Muscle of arm (tissue), 14 donors: ENCODE measurements at places on chromosomes 2 and 18.

- DNase-seq: no peak
Measured at GRCh38 chr2:168178520-168179324, 68.7 kb downstream of the STK39 start.

DNA sequence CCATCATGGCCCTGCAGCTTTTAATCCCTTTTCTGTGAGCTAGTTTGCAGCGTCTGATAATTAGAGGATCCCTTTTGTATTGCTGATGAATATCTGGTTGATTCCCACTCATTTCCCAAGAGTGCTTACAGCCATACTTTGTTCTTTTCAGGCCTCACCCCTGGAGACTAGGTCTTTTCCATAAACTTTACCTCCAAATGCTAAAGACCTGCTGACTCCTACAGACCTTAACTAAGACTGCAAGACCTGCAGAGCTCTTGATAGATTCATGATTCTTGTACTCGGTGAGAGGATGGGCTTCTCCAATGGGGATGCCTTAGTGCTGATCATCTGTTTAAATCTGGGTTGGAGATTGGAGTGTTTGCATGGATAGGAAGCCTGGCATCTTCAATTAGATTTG is 33.1 kb upstream of the DYNAP start:
- DNase-seq: no peak

- peak; percentile 82 for DNase-seq
Measured at GRCh38 chr2:230847883-230848388, 16.8 kb upstream of the ITM2C start.

- DNase-seq: no peak
Measured at GRCh38 chr2:179655627-179656026, 205.8 kb downstream of the ZNF385B start.

GRCh38 chr2:30661173-30662107 is 145.8 kb downstream of the CAPN13 start:
- no peak for DNase-seq

GRCh38 chr2:204228169-204228886 is 291.8 kb downstream of the ICOS start:
- no peak for DNase-seq

DNA sequence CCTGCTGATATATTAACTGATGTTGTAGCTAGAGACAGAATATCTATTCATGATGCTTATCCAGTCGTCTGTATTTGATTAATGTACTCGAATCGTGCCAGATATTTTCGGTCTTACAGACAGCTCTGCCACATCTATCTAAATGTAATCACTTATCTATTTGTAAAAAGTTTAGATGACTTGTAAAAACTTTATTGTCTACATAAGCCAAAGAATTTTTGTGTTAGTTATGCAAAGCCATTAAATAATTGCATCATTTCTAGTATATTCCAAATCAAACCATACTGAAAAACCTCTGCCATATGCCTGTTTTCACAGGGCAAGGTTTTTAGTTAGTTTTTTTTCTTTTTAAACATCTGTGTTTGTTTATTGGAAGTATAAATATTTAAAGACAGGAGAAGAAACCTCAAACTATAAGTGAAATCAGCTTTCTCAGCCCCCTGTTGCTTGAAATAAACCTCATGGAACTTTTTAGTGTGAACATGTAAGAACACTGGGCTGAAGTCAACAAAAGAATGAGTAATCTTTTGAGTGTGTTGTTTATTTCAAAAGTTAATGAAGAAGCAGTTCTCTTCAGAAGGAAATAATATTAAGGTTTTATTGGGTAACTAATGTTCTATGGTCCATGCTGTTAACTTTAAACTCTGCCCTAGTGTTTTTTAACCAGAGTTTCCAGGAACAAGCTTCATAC is 657.6 kb upstream of the SYT4 start:
- DNase-seq: no peak

DNA sequence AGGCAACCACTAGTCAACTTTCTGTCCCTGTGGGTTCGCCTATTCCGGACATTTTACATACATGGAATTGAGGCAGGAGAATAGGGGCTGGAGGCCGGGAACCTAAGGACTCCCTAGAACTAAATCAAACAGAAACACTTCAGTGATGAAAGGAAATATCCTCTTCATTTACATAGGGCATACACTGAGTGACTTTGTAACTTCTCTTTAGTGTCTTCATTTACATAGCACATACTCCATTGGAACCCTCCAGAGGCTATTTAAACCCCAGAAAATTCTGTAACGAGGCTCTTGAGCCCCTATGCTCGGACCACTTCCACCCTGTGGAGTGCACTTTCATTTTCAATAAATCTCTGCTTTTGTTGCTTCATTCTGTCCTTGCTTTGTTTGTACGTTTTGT is 56.5 kb downstream of the CCDC195 start:
- no peak for DNase-seq
